ENCODE measurements at places on chromosomes 6 and 20.

GRCh38 chr6:144343701-144344428 lies 58.7 kb downstream of the UTRN start:
- DNase-seq = no peak

DNA sequence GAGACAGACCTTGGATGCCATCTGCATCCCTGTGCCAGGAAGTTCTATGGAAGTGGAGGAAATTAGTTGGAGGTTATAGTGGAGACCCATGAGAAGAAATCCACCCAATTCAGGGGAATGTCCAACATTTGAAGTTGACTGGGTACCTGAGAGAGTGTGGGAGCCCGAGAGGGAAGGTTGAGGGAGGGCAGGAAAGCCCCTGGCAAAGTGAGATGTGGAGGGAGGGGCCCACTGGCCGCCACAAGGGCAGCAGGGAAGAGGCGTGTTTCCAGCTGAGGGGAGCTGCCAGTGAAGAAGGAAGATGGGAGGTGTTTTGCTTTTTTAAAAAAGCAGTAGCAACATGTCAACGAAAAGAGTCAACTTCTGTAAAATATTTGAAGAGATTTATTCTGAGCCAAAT lies 16.3 kb upstream of the SERPINB9 start:
- DNase-seq = no peak

DNA sequence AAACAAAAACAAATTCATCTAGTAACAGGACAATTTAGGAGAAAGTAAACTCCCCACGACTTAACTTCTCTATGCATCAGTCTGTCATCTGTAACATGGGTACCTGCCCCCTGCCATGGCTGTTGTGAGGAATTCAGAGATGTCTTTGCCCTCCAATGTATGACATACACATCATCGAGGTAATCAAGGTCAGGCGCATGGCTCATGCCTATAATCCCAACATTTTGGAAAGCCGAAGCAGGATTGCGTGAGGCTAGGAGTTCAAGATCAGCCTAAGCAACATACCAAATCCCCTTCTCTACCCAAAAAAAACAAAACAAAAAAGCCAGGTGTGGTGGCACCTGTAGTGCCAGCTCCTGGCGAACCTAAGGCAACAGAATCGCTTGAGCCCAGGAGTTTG lies 9.0 kb downstream of the EEF1A1 start:
- no peak for DNase-seq

DNA sequence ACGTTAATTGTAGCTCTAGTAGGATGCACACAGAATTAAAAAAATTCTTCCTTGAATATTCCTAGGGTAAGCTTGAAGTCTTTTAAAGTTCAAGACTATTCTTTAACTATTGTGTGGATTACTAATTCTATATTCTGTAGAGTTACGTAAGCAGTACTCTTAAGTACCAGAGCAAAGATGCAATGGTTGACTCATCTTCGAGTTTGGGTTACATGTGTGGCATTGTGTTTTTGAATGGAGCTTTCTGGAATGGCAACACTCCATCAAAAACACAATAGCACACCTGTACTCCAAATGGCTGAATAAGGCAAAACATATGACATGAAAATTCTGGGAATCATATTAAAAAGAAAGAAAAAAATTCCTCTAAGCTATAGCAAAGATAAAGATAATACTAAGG lies 33.5 kb upstream of the CEP162 start:
- DNase-seq = no peak

DNA sequence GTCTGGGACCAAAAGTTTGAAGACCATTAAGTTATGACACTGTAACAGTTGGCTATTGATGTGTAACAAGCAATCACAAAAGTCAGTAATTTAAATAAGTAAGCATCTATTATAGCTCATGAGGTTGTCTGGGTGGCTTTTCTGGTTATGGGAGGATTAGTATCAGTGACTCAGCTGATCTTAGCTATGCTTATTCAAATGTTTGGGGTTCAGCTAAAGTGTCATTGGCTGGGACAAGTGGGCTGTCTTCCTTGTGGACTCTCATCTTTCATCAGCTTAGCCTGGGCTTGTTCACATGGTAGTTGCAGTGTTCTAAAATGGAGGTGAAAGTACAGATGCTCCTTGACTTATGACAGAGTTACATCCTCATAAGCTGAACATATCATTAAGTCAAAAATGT lies 74.6 kb upstream of the LAMP5 start:
- DNase-seq = no peak

GRCh38 chr6:153170511-153170910 lies 39.4 kb upstream of the RGS17 start:
- no peak for DNase-seq

- no peak for DNase-seq
These were observed 10.1 kb downstream of the EZR start for GRCh38 chr6:158808941-158809678.

DNA sequence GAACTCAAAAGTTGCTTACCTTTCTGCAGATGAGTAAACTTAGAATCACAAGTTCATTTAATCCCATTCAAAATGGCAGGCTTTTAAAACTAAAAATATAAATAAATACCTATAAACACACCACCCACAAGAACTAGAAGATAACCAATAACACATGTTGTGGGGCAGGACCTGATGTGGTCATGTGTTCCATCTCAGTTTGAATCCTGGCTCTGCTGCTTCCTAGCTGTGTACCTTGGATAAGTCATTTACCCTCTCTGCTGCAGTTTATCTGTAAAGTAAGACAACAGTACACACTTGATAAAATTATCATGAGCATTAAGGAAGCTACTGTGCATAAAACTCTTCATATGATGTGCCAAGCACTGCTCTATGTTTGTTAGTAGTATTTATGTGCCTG lies 22.0 kb downstream of the TRIM27 start:
- no peak for DNase-seq

- peak; percentile 68 for DNase-seq
These were observed 9.5 kb upstream of the SFT2D1 start for GRCh38 chr6:166351715-166352285.

DNA sequence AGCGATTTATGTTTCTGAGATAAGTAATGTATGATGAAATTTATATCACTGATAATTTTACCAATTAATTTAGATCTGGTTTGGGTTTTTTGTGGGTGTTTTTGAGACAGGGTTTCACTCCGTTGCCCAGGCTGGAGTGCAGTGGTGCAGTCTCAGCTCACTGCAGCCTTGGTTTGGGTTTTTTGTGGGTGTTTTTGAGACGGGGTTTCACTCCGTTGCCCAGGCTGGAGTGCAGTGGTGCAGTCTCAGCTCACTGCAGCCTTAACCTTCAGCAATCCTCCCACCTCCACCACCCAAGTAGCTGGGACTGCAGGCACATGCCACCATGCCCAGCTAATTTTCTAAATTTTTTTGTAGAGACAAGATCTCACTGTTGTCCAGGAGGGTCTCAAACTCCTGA lies 13.0 kb downstream of the MRS2 start:
- no peak for DNase-seq

GRCh38 chr6:81772741-81773140 lies 20.3 kb upstream of the TENT5A start:
- no peak for DNase-seq

GRCh38 chr6:139091826-139092225 lies 43.1 kb upstream of the HECA start:
- no peak for DNase-seq

DNA sequence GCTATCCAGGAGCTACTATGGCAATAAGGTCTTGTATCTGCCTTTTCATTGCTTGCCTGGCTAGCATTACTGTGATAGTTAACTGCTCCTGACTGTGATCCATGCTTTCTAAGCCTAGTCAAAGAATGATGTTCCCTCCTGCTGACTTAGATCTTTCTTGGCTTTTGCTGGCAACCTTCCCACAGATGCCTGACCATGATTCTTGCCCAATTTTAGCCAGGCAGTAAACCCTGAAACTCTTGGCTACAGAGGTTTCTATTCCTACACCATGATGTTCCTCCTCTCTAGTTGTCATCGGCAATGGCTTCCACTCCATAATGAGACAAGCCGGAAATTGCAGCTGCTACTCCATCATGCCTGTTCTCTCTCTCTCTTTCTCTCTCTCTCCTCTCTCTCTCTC lies 238.1 kb downstream of the HAO1 start:
- no peak for DNase-seq

DNA sequence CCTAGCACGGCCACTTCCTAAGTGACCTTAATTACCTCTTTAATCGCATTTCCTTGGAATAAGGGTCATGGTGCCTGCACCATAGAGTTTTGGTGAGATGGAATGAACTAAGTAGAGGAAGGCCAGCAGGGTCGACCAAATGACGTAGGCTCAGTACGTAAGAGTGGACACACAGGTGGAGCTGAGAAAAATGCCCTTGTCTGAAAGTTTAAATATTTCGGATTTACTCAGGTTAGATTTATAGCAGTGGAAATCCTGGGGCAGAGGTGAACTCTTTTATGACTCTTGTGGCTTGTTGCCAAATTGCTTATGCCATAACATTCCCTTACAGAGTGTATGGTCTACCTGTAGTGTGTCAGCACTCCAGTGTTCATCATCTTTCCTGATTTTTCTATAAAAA lies 23.6 kb upstream of the BTBD3 start:
- DNase-seq = no peak

GRCh38 chr6:114282292-114282691 lies 60.5 kb downstream of the HS3ST5 start:
- DNase-seq = no peak

DNA sequence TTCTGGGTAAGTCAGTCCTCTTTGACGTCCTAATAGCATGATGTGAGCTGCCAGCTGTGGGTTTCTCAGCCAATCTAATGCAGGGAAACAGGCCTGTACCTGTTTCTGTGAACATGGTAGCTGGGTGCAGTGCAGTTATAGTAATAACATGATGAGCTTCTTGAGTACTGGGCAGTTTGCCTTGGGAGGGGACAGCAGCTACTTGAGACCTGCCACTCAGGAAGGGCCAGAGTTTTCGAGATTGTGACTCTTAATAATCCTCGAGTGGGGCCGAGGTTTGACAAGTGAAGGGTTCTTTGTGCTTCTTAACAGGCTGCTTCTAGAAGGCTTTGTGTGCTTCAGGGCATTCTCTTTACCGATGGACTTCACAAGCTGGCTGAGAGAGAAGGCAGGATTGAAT lies 180.1 kb downstream of the JARID2 start:
- no peak for DNase-seq

- no peak for DNase-seq
These were observed 138.0 kb upstream of the EEF1E1 start for GRCh38 chr6:8240301-8240700.

DNA sequence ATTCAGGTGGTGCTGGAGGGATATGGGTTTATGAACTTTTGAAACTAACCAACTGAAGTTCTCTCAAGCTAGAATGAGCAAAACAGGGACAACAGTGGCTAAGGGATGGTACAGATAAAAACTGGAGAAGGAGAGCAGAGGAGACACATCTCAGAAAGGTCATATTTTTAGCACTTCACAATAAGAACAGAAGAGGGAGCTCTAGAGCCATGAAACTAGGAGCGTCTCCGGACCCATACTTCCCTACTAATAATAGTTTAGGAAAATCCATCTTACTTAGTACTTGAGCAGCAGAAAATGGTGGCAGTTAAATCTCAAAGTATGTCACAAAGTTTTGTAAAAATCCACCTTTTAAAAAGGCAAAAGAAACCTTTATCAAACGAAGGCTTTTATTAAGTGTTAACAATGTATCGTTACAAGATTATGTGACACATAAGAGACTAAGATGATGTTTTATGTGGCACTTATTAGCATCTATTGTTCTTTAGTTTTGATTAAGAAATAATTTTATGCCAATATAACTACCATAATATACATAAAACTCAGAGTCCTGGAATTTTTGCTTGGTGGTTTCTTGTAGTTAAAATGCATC lies 278.6 kb downstream of the TBC1D32 start:
- peak; percentile 24 for DNase-seq

GRCh38 chr6:516213-516612 lies 124.7 kb downstream of the IRF4 start:
- no peak for DNase-seq

DNA sequence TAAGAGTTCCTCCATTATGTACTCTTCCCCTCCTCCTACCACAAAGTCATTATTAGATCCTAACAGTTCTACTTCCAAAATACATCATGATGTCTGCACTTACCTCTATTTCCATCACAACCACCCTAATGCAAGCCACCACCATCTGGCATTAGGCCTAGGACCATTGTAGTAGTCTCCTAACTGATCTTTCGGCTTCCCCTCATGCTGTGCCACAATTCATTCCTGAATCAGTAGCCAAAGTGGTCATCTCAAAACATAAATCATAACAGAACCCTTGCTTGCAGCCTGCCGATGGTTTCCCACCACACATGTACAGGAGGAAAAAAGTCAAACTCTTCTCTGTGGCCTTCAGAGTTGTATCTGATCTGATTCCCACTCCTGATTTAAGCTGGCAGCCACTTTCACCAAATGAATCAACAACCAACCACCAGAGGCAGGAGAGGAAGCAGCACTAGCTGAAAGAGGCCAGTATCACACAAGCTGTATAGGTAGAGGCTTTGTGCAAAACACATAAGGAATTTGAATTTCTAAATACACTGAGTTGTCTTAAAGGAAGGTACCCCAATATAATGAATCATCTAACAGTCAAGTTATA lies 26.1 kb downstream of the FAM184A start:
- peak; percentile 34 for DNase-seq

DNA sequence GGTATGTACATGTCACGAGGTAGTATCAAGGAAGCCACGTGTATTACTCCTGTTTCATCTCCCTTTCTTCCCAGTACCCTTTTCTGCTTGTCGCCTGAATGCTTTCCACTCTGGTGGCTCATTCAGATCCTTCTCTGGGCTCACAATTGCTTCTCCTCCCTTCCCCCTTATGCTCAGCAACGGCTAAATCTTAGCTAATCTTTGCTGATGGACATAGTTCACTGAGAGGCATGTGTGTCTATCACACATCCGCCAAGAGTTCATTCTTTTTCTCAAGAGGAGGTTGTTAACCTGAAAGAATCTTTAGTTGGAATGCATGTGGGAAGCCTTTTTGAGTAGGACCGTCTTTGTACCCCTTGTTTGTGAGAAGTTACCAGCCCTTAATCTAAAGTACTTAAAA lies 25.8 kb upstream of the MROH8 start:
- DNase-seq = no peak

- DNase-seq = no peak
These were observed 70.5 kb downstream of the PPP1R14C start for GRCh38 chr6:150213301-150213700.

DNA sequence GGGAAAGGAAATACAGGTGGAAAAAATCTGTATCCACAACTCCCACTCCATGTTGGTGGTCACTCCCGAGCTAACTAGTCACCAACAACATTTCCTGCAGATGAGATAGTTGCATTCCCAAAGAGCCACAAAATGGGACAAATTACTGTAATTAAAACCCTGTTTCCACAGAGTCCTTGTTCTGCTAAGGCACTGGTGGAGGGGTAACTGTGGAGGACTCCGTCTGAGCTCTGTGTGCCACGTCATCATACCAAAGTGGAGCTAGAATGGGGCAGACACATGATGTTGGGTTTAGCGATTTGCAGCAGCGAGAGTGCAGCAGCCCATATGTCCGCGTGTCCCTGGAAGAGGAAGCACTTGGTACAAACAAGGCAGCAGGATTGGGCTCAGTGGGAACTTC lies 172.5 kb upstream of the KCNK16 start:
- no peak for DNase-seq

- DNase-seq = peak; percentile 43
These were observed 20.6 kb upstream of the HLA-F start for GRCh38 chr6:29702519-29703103.

GRCh38 chr20:43559147-43559987 lies 540 bp downstream of the SGK2 start:
- no peak for DNase-seq
